ENCODE measurements at places on chromosomes 6 and 20. TPM values are rescaled to one million over a fixed set of nuclear protein-coding genes. Genes with fewer than 3 reads are reported as not detected.

The TRIM10 gene
- not detected for total RNA-seq

The BTN1A1 gene
- total RNA-seq: not detected

The SLC22A1 gene
- 0.42 TPM for total RNA-seq

The TULP4 gene
- total RNA-seq: 92.8 TPM

The NOX3 gene
- not detected for total RNA-seq

The F13A1 gene
- total RNA-seq: 2.4 TPM

The TMEM217 gene
- 1.3 TPM for total RNA-seq

The PAK5 gene
- total RNA-seq: 0.11 TPM

- DNase-seq: no peak
These were observed 43.1 kb downstream of the UST start for GRCh38 chr6:148789948-148790347.

DNA sequence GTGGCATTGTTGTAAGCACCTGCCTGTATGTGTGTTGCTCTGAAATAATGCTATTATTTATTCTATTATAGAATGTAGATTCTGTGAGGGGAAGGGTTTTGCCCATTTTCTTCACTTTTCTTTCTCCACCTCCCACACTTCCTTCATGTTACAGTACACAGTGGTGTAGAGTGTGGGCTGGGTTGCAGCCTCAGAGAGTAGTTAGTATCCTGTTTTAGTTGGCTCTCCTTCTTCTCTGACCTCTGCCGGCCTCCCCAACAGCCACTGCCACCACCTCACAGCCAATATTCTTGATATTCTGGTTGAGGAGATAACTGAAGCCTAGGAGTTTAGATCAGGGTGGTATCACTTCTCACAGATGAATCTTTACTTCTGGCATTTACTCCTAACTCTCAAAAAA, 143.4 kb downstream of the BCKDHB start:
- DNase-seq: no peak

DNA sequence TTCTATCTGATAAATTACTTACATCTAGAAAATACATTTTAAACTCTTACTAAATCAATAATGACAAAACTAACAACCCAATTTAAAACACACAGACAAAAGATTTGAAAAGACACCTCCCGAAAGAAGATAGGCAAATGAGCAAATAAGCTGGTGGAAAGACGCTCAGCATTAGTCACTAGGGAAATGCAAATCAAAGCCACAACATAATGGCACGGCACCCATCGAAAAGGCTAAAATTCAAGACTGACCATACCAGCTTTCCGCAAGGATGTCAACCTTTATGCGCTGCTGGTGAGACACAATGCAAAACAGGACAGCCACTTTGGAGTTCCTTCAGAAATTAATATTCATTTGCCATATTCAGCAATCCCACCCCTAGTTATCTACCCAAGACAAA, 25.9 kb downstream of the TAF4 start:
- no peak for DNase-seq

DNA sequence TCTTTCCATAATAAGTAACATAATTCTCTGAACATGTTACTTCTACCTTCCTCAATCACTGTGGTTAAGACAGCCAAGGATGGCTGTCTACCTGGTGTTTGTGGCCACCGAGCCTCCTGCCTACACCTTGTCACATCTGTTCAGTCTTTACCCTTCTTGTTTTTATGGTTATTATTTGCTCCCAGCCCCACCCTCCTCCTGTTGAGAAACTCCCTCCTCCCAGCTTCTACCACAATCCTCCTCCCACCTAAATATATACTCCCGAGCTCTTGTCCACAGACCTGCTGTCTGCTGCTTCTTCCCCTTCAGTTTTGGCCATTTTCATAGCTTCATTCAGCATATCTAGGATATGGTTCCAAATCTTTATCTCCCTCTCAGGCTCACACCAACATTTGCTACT, 35.7 kb upstream of the GABRR1 start:
- DNase-seq: no peak

DNA sequence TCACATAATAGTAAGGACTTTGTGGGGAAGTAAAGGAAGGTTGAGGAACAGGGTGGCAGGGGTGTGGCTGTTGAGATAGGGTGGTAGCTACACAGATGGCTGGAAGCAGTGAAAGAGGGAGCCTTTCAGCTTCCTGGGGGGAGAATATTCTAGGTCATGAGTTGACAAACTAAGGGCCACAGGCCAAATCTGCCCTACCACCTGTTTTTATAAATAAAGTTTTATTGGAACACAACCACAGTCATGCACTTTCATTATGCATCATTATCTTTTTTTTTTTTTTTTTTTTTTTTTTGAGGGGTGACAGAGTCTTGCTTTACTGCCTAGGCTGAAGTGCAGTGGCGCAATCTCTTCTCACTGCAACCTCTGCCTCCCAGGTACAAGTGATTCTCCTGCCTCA, 243.1 kb downstream of the NFATC2 start:
- no peak for DNase-seq

DNA sequence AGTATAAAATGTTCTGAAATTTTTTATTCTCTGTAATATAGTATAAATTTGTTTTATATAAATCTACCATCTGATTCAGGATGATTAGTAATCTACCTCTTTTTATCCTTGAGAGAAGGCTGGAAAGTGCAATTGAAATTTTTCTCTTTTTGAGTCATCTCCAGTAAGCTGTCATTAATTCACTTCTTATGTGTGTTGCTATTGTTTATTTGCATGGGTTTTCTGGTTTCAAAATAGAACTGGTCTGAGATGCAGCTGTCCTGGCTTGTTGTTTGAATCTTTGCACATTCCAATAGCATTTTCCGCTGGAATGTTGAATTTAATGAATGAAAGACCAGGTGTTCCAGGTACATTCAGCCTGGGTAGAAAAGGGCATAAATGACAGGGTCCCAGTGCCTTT, 24.3 kb upstream of the TAB2 start:
- no peak for DNase-seq

GRCh38 chr6:148186916-148187315, 155.7 kb upstream of the SASH1 start:
- no peak for DNase-seq

DNA sequence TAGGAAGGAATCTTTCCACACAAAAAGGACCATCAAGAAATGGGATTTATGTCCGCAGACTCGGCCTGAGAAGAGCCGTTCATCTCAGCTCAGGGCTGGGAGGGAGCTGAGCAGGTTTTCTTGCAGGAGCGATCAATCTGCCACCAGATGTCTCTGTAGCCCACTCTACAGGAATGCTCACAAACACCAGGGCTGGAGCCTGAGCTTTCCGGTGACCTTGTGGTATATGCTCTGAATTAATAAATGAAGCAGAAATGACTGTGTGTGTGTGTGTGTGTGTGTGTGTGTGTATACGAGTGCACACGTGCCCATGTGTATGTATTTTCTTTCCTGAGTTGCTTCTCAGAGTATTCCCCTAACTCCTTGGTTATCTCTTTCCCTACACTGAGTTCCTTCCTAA, 12.0 kb downstream of the CD83 start:
- peak; percentile 77 for DNase-seq

DNA sequence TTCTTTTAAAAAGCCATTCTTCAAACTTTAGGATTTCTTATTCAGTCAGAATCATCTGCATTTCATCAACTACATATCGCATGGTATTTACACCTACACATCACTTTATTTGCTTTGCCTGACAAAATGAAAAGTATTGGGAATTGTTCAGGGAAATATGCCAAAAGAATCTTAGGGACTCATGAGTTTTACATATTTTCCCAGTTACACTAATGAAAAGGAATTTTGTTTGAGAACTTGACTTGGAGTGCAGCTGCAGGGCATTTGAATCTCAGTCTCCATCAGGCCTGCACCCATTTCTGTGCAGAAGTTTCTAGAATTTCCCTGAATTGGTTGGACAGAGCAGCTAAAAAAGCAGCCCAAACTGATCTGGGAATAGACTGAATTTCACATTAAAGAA, 65.3 kb downstream of the MTHFD1L start:
- no peak for DNase-seq

GRCh38 chr6:20180935-20181334, 31.3 kb downstream of the MBOAT1 start:
- DNase-seq: no peak

GRCh38 chr6:34791701-34792604, at the start of gene BLTP3A:
Gene BLTP3A, plus strand, starts transcription at chr6:34792083. Its CDS starts 168 bp downstream, at chr6:34792251.
- DNase-seq: peak; percentile 75

DNA sequence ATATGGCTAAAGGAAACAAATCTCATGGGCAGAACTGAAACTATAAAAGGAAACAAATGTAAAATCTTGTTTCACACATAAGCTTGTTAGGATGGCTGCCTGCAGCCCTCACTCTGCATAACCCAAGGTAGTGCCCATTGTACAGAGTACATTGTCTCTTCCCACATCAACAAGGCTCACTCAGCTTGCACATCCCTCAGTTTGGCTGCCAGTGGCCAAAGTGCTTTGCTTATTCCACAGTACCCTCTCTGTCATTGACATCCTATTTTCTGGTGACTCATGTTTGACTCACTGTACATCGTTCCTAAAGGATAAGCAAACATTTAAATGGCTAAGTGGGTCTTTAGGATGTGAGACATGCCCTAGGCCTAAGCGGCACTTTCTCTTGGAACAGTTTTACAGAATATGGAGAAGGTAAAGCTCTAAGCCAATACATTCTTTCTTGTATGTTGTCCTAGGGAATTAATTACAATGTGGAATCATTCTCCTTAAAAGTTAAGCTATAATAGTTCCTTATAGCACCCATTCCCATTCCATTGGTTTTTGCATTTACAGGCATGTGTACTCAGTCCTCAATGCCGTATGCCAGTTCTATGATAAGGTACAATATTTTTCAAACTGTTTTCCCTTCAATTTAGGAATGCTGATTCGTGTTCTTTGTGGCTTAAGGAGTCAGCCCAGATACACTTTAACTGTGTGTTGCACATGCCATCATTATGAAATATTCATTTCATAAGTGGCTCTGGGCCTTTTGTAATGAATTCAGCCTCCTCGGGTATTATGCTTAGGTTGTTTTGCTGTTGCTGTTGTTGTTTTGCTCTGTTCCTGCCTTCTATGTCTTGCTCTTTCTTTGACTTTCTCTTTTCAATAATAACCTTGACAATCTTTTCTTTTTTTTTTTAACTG, 5.5 kb downstream of the ANKEF1 start:
- no peak for DNase-seq

DNA sequence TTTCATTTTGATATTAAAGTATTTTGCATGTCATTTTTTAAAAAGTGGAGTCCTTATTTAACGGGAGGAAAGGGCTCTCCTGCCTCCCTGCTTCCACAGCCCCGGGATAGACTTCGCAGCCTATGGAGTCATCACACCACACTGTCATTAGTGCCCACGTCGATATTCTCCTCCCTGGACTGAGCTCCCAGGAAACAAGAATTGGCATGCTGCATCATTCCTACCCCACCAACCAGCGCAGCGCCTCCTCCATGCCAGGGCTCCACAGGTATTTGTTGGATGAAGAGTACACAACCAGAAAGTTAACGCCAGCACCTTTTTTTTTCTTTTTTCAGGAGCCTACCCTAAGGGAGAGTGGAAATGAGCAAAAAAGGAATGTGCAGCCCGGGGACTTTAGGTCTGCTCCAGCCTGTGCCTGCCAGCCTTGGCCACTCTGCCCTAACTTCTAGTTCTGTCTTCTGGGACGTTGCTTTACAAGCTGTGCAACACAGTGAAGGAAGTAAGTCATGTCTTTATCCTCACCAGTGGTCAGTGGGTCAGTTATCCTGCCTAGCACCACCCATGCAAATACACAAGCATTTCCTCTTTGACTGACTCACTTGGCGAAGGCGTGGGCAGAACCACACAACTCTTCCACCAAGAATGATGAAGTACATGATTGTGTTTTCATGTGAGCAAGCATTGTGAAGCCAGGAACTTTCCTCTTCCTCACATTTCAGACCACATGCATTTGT, 180.7 kb upstream of the UST start:
- DNase-seq: peak; percentile 95

DNA sequence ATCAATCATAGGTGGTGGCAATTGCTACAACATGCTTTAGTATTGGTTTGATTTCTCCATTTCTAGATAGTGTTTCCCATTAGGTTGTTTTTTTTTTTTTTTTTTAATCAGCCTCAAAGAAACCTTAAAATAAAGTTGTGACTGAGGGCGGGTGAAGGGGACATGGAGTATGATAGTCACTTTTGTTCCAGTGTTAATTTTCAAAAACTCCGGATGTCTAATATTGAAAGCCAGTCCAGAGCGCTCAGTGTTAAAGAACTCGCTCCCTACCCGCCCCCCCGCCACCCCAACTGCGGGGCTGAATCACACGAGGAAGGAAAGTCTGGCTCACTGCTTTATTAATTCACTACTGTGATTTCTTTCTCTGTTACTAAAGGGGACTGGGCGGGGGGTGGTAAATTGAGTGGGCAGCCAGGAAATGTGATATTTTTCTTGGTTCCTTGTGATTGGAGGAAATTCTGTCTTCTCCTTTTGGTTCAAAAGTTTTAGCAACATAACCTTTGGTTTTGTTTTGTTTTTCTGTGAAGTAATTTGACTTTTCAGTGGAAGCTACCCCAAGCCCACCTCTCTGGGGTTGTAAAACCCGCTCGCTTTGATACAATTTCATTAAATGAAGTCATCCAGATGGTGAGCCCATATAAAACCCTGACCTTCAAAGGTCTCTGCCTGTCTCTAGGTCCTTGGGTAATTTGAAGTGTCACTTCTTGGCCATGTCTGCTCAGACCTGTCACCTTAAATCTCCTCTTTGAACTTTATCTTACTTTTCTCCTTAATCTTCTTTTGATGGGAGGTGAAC, 38.0 kb downstream of the TNFAIP3 start:
- DNase-seq: no peak

DNA sequence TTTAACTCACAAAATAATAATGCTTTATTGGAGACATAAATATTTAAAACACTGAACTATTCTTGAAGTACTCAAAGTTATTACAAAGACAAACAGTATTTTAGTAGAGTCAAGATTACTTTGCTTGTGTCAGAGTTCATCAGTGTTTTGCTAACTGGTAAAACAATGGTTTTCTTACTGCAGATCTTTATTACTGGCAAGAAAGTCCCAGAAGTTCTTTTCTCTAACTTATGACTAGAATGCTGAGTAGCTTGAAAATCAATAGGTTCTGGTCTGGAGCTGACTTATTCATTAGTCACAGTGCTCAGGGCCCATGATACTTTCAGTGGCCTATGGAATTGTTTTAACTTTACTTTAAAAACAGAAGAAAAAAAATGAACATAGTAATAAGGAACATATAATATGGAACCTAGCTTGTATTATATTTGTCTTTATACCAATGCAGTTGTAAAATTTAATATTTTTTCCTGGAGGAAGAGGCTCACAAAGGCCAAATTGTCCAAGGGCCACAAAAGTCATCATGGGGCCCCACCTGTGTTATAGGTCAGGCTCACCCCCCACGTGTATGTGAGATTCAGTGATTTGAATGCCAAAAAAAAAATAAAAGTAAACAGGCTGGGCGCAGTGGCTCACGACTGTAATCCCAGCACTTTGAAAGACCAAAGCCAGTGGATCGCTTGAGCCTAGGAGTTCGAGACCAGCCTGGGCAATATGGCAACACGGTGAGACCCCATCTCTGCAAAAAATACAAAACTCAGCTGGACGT, 53.3 kb downstream of the PLEKHG1 start:
- no peak for DNase-seq

GRCh38 chr6:136693090-136693489, 99.2 kb downstream of the MAP3K5 start:
- no peak for DNase-seq

- DNase-seq: no peak
These were observed 9.2 kb downstream of the PPP1R3G start for GRCh38 chr6:5094327-5094726.

GRCh38 chr6:31401403-31401802, 2.0 kb upstream of the MICA start:
- no peak for DNase-seq

All from cardiac muscle cell (in vitro differentiated cells and primary cell).